NCI-H2107 (cell line): ENCODE measurements at places on chromosomes 2 and 18.

- no peak for DNase-seq
Observed at GRCh38 chr18:49019446-49020045, 68.8 kb upstream of the SMAD7 start.

DNA sequence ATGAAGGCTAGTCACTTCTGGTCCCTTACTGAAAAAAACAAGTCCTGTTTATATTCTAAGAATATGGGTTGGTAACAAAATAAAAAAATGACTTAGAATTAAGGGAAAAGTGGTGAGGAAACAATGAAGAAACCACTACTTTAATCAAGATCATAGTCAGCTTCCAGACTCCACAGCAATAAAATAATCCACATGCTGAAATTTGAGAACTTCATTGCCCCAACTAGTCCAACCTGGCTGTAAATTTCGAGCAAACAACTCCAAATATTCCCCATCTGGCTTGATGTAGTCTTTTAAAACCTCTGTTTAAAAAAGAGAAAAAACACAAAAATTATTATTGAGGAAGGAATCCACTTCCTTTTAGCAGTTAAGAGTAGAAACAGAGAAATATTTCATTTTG is 32.5 kb downstream of the METTL4 start:
- no peak for DNase-seq

- DNase-seq: no peak
Observed at GRCh38 chr2:224211181-224211480, 172.0 kb upstream of the SERPINE2 start.

DNA sequence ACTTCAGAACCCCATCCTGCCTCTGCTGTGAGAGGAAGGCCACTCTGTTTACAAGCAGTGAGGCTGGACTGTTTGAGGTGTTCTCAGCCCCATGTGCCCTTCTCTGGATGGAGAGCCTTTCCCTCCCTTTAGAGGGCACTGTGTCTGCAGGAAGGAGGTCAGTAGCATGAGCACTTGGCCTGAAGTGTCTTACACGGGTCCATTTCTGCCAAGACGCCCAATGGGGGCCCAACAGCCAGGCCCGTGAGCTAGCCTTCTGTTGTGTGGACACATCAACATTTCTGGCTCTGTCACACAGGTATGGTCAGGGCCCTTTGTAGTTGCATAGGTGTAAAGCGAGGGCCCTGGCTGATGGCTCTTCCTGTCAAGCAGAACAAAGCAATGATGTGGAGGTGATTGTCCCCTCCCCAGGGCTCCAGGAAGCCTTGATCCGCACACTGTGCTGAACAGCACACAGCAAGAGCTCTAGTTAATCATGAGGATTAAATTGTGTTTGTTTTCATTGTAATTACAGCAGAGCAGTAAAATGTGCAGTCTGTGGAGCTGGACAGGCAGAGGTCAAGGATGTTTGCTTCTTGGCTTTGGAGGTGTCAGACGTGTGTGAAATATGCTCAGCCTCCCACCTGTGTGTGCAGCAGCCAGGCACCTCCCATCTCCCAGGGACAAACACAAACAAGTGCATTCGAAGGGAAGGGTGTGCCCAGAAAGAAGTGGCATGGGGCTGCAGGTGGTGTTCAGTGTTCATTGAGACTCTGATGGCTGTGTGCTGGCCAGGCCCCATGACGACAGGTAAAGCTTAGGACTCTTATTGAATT is 132.1 kb downstream of the SH3RF3 start:
- no peak for DNase-seq

DNA sequence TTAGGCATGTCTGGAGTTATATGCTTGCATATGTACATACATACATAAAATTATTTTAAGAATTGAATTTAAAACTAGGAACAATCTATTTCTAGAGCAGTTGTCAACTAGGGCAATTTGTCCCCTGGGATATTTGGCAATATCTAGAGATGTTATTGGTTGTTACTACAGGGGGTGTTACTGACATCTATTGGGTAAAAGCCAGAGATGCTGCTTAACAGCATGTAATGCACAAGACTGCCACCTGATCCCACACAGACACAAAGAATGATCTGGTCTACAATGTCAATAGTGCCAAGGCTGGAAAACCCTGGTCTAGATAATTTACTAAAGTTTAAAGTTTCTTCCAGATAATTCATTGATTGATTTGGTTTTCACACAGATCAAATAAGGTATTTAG is 185.3 kb downstream of the NYAP2 start:
- no peak for DNase-seq

DNA sequence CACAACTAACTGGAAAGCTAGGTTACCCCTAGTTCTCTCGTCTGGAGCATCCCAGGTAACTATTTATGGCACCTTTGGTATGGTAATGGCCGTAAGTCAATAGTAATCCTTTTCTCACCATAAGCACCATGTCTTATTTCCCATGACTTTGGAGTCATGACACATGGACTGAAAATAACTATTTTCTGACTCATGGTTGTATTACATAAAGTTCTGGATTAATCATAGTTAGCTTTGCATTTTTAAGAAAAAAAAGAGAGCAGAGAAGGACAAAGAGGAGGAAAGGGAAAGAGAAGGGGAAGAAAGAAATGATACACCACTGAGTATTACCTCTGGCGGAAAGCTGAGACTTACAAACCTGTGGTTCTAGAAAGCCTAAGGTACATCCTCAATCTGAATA is 99.3 kb downstream of the BIN1 start:
- DNase-seq: no peak

DNA sequence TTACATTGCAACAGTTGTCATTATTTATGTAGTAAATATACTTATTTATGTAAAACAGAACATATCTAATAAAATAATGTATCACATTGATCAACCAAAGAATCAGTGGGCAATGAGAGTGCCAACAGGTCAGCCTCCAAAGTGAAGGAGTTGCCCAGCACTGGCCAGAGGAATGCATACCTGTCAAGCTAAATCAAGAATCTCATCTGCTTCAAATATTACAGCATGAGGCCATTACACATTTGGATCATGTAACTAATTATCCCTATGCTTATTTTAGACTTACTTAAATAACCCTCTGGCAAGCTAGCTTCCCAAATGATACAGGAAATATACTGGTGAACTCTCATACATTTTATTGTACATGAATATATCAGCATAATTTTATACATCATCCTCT is 1211.7 kb upstream of the ACVR2A start:
- no peak for DNase-seq

GRCh38 chr2:75503048-75503607 is 57.6 kb downstream of the EVA1A start:
- no peak for DNase-seq

DNA sequence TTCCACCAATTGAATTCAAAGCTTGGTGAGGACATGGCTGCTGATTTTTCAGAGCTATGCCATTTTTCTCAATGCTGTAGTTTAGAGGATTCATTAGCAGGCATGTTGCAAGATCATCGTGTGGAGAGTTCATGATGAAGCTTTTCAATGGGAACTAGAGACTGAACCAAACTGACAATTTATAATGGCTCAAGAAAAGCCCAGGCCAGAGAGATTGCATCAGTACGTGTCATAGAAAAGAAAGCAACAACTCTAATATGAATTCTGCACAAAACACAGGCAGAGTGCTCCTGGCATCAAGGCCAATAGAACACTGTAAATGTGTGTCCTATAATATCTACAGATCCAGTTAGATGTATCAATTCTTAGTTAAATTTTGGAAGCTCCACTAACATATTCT is 477.6 kb downstream of the LRP1B start:
- no peak for DNase-seq

DNA sequence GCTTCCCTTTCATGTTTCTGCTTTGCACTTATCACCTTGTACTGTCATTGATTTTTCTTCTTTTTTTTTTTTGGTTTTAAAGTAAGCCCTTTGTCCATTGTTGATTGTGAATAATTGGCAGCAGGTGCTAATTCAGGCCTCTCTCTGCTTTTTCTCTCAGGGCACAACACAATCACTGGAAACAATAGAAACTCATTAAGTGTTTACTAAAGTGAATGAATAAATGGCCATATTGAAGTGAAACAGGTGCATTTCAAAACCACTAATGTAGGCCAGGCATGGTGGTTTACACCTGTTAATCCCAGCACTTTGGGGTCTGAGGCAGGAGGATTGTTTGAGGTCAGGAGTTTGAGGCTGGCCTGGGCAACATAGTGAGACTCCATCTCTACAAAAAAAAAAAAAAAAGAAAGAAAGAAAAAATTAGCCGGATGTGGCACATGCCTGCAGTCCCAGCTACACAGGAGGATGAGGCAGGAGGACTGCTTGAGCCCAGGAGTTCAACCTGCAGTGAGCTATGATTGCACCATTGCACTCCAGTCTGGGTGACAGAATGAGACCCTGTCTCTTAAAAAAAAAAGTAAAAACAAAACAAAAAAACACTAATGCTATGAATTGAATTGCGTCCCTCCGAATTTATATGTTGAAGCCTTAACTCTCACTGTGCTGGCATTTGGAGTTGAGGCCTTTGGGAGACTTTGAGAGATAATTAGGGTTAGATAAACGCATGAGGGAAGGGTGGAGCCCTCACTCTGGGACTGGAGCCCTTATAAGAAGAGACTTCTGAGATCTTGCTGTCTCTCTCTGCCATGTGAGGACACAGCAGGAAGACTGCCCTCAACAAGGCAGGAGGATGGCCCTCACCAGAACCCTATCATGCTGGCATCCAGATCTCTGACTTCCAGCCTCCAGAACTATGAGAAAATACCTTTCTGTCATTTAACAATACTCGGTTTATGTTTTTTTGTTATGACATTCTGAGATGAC is 19.9 kb downstream of the SLC38A11 start:
- peak; percentile 35 for DNase-seq

DNA sequence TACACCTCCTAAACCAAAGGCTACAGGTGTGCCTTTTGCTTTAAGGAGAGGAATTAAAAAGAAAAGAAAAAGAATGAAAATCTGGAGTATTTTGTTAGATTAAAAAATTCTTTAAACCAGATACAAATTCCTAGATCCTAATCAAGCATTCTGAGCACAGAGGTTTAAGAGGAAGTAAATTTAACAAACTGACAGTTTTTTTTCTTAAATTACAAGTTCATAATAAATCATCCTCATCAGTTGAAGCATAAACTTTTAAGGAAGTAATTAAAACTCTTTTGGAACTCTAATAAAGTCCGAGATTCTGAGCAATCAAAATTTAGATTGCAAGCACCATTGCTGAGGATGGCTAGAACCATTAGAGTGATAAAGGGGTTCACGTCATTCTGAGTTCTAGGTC is 75.1 kb downstream of the POLE4 start:
- no peak for DNase-seq

DNA sequence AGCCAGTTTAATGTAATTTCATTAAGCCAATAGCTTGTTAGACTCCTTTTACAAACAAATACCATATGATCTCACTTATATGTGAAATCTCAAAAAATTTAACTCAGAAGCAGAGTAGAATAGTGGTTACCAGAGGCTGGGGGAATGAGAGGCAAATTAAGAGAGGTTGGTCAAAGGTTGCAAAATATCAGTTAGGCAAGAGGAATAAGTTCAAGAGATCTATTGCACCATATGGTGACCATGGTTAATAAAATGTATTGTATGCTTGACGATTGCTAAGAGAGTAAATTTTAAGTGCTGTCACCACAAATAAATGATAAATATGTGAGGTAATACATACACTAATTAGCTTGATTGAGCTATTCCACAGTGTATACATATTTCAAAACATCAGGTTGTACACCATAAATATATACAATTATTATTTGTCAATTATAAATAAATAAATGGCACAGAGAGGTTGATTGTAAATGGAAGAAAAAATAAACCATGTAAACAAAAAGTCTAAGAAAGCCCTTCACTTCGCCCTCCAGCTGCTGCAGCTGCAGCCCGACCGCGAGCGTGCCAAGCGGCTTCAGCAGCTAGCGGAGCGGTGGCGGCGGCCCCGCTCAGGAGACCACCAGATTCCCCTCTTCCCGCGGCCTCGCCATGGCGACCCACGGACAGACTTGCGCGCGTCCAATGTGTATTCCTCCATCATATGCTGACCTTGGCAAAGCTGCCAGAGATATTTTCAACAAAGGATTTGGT is 23.0 kb upstream of the ACTR2 start:
- no peak for DNase-seq

- DNase-seq: no peak
Observed at GRCh38 chr2:36408198-36408703, 52.7 kb downstream of the CRIM1 start.

DNA sequence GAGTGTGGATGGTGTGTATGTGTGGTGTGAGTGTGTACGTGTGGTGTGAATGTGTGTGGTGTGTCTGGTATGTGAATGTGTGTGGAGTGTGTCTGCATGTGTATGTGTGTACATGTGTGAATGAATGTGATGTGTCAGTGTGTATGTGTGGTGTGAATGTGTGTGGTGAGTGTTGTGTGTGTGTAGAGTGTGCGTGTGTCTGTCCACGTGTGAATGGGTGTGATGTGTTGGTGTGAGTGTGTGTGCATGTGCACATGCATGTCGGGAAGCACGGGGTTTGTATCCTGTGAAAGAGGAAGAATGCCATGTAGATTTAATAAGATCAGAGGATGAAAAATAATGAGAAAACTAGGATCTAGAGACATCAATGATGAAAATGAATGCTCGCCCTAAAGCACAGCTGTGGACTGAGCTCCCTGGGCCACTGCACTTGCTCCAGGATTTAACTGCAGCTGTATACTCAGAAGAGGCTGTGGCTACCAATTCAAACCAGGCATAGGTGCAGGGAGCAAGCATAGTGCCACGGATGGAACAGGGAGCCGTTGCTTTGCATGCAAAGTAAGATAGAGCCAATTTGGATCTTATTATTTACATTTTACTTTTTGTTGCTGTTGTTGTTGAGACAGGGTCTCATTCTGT is 122.7 kb downstream of the DOCK10 start:
- no peak for DNase-seq

GRCh38 chr2:143559147-143559546 is 429.9 kb downstream of the ARHGAP15 start:
- DNase-seq: no peak

DNA sequence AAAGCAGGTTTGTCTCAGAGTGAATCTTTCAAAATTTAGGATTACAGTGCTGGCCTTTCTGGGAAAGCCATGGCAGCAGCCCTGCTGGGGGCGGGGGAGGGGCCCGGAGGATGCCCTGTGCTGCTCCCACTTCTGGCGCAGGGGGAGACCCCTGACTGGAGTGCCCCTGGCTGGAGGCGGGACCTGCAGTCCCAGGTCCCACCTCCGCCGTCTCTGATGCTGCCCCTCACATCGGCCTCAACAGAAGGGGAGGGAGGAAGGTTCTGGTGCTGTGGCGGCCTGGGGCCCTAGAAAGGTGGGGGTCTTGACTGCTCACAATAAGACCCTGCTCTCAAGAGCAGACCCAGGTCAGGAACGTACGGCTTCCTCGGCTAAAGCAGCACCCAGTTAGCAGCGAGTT is 216.4 kb downstream of the TWIST2 start:
- DNase-seq: no peak

GRCh38 chr2:146079216-146079615 is 1559.3 kb upstream of the ZEB2 start:
- no peak for DNase-seq

GRCh38 chr2:20617892-20618467 is 32.9 kb downstream of the HS1BP3 start:
- no peak for DNase-seq

- DNase-seq: no peak
Observed at GRCh38 chr2:187615364-187615763, 61.1 kb upstream of the TFPI start.
